A549 treated with AZD2906 at 1 μM for 4 hours (cell line): ENCODE measurements at places on chromosomes 16 and 17. TPM values are rescaled to one million over a fixed set of nuclear protein-coding genes. Genes with fewer than 3 reads are reported as not detected.

Gene KRT14
- 0.07 to 0.11 TPM (median 0.08 TPM) in 4 of 5 replicates, not detected in the other for total RNA-seq

Gene PMP22
- total RNA-seq: 185 to 210 TPM (median 203 TPM) in 5 replicates

Gene STAC2
- total RNA-seq: 4.0 to 7.8 TPM (median 6.4 TPM) in 5 replicates

Gene SBK1
- total RNA-seq: 0.26 to 0.34 TPM (median 0.29 TPM) in 5 replicates

Gene CACNA1G
- total RNA-seq: 3.3 to 4.1 TPM (median 4.0 TPM) in 5 replicates

Gene TEX14
- 0.22 to 0.33 TPM (median 0.32 TPM) in 5 replicates for total RNA-seq

Gene SPEM1
- total RNA-seq: 0.06 to 0.13 TPM in 2 of 5 replicates, not detected in the others

Gene MPDU1
- total RNA-seq: 111 to 143 TPM (median 116 TPM) in 5 replicates

Gene DHRS7C
- total RNA-seq: not detected in 5 replicates

Gene FADS6
- total RNA-seq: not detected in 5 replicates

Gene ERN1
- 3.3 to 3.8 TPM (median 3.5 TPM) in 5 replicates for total RNA-seq

Gene MMD
- 24.4 to 31.1 TPM (median 27.6 TPM) in 5 replicates for total RNA-seq

Gene ZNF469
- 6.2 to 7.5 TPM (median 7.0 TPM) in 5 replicates for total RNA-seq

Gene ZNF785
- total RNA-seq: not detected in 5 replicates

Gene ALDH3A1
- total RNA-seq: 780 to 1,158 TPM (median 793 TPM) in 5 replicates
